ENCODE measurements at places on chromosomes 16 and 17.

GRCh38 chr16:16578701-16579100 is 199.8 kb downstream of the NPIPA7 start:
- no peak for DNase-seq

DNA sequence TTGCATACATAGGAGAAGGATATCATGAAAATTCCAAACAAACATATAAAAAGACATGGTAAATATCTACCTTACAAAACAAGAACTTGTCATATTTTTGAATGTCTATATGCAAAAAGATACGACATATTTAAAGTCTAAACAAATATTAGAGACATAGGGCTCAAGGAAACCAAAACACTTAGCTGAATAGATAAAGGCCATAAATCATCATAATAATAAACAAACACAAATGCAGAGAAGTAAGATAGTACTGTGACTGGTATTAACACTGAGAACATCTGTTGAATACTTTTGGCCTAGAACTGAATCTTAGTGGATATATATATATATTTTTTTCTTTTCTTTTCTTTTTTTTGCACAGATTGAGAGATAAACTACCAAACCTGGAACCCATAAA is 435.8 kb downstream of the KCNJ18 start:
- DNase-seq = no peak

DNA sequence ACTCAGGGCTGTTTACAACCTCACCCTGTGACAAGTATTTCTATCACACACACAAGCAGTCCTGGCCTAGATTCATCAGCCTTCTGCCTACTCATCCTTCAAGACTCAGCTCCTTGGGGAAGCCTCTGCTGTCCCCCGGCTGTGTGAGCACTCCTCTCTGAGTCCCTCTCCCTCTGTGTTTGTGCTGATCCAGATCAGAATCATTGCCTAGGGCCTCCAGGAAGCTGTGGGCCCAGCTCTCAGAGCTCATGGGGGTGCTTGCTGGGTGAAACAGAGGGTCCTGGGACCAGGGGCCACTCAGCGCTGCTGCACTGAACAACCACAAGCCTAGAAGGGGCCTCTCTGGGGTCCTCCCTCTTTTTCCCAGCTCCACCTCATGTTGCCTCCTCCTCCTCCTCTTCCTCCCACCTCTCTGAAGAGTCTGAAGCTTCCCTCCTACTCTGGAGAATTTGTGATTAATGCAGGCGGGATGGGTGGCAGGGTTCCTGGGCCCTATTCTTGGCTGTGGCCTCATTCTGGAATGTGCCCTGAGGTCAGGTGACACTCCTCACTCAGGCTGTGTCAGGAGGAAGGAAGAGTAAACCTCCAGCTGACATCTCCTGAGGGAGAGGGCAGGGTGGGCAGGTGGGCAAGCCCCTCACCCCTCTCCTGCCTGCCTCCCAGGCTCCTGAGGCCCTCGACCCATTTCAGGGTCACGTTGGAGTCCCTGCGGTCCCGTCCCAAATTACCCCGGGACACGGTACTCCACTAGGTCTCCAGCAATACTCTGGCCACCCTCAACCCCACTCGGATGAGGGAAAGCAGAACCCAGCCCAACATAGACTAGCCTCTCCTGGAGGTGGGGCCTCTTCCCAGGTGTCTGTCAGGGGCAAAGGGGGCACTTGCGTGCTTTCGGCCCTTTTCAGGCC is 10.1 kb downstream of the WFIKKN2 start:
- DNase-seq = no peak

DNA sequence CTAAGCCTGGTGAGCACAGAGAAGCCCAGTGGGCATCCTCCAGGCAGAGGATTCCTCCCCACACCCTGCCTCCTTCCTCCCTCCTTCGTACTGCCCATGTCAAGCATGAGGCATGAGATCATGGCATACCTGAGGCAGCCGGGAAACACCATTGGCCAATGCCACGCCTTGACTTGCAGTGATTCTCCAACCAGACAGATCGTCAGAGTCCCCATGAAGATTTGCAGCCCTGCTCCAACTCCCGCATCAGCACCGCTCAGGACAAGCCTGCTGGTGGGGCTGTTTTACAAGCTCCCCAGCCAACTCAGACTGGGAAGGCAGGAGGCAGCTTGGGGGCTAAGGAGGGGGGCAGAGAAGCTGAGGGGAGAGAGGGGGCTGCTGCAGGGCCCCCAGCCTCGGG is 2.9 kb upstream of the KRT16 start:
- DNase-seq = no peak

- no peak for DNase-seq
Observed at GRCh38 chr17:17892009-17892408, 55.2 kb upstream of the SREBF1 start.

- DNase-seq = no peak
Observed at GRCh38 chr16:80570106-80570478, 29.3 kb downstream of the DYNLRB2 start.

DNA sequence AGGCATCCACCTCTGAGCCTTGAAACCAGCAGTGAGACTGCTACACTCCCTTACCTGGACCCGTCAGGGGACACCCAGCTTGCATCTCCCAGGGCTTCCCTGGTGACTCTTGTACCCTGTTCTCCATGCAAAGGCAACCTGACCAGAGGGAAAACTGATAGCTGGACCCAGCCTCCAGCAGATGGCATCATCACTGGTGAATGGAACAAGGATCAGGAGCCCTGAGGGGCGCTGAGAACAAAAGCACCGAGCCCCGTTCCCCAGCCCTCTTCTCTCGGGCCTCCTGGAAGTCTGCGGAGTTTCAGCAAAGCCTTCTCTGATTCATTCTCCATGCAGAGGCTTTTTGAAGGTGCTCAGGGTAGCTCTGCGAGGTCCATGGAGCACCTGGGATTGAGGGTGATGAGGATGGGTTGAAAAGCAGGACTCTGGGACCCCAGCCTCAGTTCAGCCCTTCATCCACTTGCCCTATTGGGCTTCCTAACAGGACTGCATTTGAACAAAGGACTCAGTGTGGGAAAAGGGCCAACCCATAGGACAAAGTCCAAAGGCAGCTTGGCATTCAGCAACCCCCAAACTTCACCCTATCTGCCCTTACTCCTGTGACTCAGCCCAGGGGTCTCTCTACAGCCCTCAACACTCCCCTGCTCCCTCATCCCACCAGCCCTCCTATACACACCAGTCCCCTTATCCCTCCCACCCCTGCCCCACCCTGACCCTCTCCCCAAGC is 45.0 kb upstream of the LHX1 start:
- DNase-seq = no peak

DNA sequence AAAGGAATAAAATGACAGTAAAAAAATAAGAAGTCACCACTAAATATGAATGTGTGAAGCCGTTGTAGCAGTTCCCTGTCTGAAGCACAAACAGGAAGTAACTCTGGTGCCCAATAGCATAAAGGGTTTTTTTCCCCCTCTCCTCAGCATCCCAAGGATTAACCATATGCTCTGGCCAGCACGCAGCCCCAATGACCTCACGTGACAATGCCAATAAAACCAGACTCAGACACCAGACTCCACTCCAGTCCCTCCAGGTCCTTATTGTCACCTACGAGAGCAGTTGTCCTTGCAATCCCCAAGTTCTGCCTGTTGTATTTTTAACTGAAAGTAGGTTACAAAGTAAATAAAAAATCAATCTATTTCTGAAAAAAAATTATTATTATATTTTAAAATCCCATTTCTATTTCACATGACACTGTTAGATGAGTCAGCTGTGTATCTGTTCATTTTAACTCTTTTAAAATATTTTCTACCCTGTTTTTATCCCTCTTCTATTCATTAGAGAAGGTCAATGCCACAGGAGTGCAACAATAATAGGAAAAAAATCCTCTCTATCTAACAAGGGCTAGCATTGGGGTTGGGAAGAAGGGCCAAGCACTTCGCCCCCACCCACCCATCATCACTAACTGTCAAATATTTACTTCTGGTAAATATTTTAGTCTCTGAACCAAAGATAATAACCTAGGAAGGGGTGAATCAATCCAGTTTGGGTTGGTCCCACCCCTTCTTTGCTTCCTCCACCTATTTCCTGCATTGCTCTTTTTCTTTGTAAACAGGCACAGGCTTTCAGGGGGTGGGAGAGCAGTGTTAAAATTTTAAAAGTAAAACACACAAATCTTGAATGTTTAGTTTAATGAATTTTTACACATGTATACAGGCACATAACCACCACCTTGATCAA is 6.6 kb downstream of the PRAC1 start:
- no peak for DNase-seq

- no peak for DNase-seq
Observed at GRCh38 chr16:15658149-15658548, 8.1 kb downstream of the NDE1 start.

DNA sequence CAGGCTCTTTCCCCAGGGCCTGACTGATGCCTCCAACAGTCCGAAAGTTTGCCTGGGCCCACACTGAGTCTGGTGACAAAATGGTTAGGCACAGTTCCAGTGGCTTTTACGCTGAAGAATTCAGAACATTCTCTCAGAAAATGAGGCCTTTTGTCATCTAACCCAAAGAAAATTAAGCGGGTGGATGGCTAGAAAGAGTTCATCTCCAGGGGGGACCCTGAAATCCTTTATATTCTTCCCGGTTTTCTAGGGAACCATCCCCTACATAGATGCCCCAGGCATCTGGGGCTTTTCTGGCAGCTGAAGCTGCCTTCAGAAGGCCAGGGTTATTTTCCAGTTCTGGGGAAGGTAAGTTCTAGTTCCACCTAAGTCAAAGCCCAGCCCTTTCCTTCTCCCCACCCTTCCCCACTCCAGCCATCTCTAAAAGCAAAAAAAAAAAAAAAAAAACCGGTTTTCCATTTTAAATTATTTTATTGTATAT is 2.2 kb downstream of the RASD1 start:
- DNase-seq = no peak

Measured in activated gamma-delta T cell (primary cell).